ENCODE measurements at places on chromosomes 4 and X.

- DNase-seq: no peak
These were observed 5.9 kb downstream of the SPARCL1 start for GRCh38 chr4:87523307-87523706.

GRCh38 chrX:139708067-139708466, at the start of gene MCF2:
Gene MCF2 (minus strand): TSS chrX:139708167. CDS start chrX:139651744, 56,423 bp downstream.
- DNase-seq: no peak

DNA sequence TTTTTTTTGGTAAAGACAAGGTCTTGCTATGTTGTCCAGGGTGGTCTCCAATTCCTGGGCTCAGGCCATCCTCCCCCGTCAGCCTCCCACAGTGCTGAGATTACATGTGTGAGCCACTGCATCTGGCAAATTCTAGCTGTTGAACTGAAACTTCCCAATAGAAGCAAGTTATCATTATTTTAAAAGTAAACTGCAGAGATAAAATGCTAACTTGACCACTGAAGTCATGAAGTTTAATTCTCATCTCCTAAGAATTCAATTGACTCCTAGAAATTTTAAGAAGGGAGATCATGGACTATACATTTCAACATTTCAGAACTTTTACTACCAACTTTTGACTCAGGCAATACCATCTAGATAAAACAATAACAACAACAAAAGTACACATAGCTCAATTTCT, 11.7 kb upstream of the EXOSC9 start:
- no peak for DNase-seq

DNA sequence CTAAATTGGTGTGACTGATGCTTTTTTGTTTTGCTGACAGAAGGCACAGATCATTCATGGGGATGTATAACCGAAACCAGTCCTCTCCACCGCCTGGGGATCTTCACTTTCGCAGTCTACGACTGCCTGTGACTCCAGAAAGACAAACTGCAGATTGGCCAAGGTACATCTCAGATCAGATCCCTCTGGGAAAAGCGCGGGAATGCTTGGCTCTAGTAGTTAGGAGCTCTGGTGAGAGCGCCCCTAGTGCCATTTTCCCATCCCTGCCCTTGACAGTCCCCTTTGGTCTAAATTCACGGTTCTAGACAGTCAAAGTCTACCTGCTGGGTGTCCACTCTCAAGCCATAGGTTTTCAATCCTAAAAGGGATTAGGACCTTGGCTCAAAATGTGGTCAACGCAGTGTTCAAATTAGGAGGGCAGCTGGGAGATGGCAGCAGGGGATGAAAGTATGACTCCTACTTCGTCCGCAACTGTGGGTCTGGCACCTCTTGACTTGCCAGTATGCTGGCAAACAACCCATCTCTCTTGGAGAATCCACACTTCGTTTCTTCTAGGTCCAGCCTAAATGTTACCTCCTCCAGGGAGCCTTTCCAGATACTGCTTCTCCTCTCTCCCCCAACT, 6.9 kb upstream of the HAND2 start:
- peak; percentile 48 for DNase-seq
